GM23248 (cell line): ENCODE measurements at places on chromosomes 6 and 20.

GRCh38 chr6:130167655-130168054 is 55.1 kb downstream of the SAMD3 start:
- DNase-seq: peak; percentile 39

DNA sequence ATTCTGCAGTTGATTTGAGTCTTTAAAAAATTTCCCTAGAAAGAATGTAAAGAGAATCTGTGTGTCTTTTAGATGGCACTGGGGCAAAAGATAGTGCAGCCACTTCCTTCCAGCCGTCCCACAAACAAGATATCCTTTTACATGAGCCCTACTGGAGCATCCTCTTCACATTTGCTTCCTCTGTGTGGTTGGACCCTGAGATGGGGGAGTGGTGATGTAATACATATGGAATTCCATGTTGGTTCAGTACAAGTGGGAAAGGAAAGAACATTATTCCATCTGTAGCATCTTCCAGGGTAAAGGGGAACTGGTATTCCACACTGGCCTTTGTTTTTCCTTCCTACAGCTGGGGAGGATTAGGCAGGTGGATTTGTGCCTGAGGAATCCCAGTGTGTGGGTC is 78.9 kb upstream of the ISM1 start:
- no peak for DNase-seq

DNA sequence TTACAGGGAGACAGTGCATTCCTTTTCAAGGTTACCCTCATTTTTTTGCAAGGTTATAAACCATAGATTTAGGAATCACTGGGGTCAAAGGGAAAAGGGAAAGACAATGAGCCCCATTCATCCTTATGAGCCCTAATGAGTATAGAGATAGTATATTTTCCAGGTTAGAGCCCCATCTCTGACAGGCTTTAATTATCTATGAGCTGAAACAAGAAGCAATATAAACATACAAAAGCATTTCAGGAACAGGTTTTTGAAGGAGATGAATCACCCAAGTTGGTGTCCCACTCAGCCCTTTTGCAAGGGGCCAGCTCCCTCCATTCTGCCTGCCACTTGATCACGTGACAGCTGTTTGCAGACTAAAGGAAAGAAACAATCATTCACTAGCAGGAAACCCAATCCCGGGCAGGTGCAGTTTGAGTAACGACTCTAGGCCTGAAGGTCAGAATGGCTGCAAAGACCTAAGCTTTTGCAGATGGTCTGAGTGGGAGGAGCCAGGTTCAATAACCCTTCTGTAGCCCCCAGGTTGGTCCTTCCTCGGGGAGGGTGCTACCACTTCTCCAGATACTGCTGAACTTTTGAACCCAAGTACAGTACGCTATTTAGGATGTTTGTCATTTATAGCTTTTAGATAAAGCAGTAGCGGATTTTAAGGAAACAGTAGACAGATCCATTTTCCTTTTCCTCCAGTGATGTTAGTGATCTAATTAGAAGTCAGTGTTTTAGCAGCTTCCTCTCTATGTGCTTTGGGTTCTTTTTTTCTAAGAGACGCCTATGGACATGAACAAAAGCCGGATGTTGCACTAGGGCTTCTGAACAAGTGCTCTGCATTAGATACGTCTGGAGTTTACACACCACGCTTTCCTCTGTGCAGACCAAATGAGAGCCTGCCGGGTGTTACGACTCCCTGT is 253.2 kb downstream of the SOX4 start:
- DNase-seq: no peak

- DNase-seq: no peak
Observed at GRCh38 chr6:165573671-165574070, 89.4 kb downstream of the PDE10A start.

GRCh38 chr6:16334671-16335070 is 96.3 kb downstream of the GMPR start:
- DNase-seq: peak; percentile 97
